ENCODE measurements at places on chromosomes 12 and 14.

- peak; percentile 53 for DNase-seq
These were observed 22.8 kb downstream of the APOBEC1 start for GRCh38 chr12:7642876-7643309.

DNA sequence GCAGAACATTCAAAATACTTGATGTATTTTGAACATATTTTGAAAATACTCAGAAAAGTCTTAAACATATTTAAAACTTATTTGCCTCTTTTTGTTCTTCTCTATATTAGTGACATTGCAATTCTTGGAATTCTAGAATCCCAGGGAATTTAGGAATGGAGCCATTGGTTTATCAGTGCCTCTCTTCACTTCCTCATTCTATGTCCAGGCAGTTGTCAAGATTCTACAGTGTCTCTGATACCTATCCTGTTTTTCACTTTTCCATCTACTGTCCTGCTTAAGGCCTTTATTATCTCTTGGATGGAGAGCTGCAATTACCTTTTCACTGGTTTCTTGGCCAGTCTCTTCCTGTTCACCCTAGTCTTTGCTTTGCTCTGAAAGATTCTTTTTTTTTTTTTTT is 144.6 kb downstream of the TTLL5 start:
- DNase-seq: no peak

DNA sequence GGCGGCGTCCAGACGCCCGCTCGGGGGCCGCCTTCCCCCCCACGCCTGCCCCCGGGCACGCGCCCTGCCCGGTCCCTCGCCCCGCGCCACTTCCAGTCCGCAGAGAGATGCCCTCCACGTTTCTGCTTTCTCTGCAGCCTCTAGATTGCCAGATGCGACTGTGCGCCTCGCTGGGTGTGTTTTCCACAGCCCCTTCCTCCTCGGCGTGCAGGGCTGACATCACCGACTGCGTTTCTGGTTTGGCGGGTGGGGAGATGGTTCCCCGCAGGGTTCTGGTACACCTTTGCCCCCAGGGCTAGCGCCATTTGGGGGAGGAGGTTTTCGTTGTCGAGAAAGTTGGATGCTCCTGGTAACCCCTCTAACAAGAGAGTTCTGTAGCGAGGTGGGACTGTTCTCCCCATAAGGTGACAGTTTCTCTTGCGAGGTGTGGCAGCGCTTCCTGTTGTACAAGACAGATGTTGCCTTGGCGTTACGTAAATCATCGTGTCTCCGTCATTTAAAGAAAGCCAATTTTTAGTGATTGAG is 1.5 kb downstream of the CALM1 start:
- DNase-seq: peak; percentile 72

- DNase-seq: no peak
These were observed 205.6 kb downstream of the ESR2 start for GRCh38 chr14:64088647-64088964.

GRCh38 chr12:131130311-131130911 is 176.7 kb downstream of the ADGRD1 start:
- DNase-seq: no peak

GRCh38 chr12:29012673-29013072 is 136.4 kb upstream of the FAR2 start:
- DNase-seq: no peak

GRCh38 chr14:62409626-62410300 is 635.5 kb downstream of the KCNH5 start:
- no peak for DNase-seq

GRCh38 chr14:104094709-104095425 is 9.4 kb downstream of the ASPG start:
- DNase-seq: peak; percentile 74

GRCh38 chr12:32789446-32789845 is 33.7 kb upstream of the YARS2 start:
- DNase-seq: no peak

- DNase-seq: no peak
These were observed 27.5 kb downstream of the AMN start for GRCh38 chr14:102949801-102950451.

DNA sequence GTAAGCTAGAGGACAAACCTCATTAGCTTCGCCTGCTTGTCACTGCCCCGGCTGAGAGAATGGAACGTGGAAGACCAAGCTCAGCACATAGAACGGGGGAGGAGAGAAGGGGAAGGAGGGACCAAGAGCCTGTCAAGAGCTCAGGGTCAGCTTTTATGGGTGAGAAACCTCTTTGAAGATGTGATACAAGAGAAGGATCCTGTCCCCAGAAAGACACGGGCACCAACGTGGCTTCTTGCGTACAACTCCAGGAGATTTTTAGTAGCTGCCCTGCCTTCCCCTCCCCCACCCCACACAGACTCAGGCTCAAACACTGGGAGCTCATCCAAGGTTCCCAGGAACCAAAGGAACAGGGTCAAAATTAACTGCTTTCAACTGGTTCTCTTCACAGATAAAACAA is 34.7 kb downstream of the APPL2 start:
- DNase-seq: no peak

- no peak for DNase-seq
These were observed 80.3 kb upstream of the SRRM4 start for GRCh38 chr12:118900993-118901392.

GRCh38 chr12:47268501-47269454 is 189.0 kb upstream of the AMIGO2 start:
- DNase-seq: no peak

GRCh38 chr14:94612174-94612573 is at the start of gene SERPINA3:
SERPINA3 (plus strand) TSS chr14:94612391; CDS start chr14:94614442, 2,051 bp downstream.
- no peak for DNase-seq

DNA sequence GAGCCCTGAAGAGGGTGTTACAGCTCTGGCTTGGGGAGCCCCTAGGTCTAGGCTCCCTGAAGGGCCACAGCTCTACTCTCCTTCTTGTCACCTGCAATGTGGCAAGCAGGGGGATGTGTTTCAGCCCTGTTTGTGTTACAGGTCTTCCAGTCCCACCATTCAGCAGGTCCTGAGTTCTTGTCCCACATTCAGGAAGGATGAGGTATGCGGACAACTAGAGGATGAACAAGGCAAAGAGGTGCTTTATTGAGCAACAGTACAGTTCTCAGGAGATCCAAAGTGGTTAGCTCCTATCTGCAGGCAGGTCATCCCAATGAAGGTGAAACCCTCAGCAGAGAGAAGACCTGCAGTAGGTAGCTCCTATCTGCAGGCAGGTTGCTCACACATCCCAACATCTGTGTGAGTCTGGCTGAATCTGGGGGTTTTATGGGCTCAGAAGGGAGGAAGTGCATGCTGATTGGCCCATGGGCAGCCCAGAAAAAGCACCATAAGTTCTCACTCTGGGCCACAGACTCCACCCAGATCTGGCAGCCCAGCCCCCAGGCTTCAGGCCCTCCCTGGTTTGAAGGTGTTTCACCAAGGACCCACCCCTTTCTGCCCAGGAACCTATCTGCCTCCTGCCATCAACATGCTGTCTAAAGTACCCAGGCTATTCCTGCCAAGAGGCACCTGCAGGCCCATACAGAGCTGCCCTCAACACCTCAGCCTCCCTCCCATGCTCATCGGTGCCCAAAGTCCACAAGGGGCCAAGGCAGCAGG is 98.9 kb downstream of the NUAK1 start:
- no peak for DNase-seq

GRCh38 chr12:5524116-5524768 is 92.3 kb downstream of the NTF3 start:
- peak; percentile 4 for DNase-seq

GRCh38 chr12:108635201-108635996 is 1.7 kb upstream of the SELPLG start:
- DNase-seq: peak; percentile 76

DNA sequence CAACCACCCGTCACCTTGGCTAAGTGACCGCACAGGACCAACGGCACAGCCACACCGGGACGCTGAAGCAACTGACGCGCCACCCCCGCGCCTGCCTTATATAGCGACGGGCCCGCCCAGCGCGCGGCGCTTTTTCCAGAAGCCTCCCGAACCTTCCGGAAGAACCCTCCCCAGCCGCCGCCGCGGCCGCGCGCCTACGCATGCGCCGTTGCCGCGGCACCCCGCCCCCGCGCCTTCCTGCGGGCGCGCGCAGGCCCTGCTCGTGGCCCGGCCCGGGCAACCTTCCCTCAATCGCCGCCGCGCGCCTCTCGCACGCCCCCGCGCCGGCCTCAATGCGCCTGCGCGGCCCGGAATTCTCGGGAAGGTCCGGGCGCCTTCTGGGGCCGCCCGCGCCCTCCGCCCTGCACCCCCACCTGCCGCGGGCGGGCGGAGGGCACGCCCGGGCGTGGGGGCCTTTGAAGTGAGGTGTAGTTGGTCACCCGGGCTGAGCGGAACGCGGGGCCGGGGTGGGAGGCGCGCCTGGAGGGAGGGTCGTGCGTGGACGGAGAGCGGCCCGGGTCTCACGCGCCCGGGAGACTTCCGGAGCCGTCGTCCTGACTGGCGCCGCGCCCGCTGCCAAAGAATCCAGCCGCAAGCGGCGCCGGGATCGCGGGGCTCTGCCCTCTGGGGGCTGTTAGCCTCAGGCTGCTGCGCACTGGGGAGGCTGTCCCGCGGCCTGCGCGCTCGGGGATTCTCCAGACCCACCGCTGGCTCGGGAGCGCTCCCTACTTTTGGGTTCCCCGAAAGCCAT is at the start of gene HSP90AA1:
Gene HSP90AA1 (minus strand): TSS at position 73 of the 790 bp plus-strand sequence. CDS start 666 bp downstream, outside the sequence.
- peak; percentile 94 for DNase-seq

DNA sequence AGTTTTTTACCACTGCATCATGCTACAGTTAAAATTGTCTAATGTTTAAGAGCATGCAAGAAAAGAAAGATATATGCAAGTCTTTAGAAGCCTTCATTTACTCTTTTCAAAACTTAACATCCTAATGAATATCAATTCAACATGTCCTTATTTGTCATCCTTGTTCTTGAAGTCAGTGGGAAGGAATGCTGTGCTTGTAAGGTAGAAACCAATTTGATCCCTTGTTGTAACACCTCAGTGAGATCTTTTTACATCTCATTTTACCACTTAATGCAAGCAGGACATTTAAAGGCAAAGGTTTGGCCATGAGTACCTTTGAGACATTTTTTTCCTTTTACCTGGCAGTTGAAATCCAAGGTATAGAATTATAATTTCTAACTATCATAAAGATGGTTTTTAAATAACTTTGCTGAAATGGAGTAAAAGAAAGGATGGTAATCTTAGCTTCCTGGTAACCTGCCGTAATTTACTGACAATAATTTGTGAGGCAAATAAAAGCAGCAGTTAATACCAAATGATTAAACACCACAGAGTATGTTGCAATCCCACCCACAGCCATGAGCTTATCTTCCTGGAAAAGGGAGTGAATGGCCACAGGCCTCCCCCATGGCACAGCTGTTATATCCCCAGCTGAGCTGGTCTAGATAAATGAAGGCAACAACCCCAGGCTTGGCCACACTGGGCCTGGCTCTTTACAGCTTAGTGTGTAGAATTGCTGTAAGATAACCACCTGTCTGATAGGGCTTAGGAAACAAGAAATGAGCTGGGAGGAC is 33.2 kb upstream of the STRN3 start:
- DNase-seq: no peak

- DNase-seq: peak; percentile 74
These were observed 11.5 kb downstream of the RITA1 start for GRCh38 chr12:113196990-113197389.

DNA sequence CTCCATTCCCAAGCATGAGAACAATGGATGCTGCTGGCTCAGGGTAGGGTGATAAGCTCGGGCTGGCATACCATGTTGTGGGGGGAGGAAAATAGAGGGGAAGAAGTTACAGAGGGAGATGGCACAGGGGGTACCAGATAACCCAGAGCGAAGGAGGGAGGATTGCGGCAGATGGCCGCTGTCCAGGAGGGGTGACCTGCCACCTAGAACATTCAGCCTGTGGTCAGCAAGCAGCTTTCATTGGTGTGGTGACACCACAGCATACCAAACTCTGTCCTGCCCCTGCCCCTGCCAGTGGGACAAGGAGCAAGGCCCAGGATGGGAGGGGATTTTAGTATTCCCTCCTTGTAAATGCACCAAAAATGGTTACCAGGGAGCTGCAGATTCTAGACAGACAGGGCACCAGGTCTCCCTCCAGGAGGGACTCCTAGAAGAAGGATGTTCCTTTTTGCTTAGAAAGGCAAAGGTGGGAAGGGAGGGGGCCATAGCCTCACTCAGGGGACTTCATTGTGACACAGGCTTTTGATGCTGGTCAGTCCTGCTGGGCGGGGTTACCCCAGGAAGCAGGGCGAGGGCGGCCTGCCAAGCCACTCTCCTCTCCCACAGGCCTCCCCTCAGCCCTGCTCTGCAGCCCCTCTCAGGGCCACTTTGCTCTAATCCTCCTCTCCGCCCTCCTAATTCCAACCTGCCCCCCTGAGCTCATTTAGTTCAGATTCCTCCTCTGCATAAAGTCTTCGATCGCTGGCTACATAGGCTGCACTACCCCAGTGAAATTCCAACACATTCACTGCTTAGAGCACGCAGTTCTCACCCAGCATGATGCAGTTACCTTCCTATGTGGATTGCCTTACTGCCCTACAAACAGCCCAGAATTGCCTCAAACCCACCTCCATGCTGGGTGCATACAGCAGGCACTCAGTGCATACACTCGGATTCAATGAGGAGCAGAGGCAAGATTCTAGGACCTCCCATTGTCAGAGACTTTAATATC is 36.0 kb upstream of the PLEKHG6 start:
- no peak for DNase-seq

DNA sequence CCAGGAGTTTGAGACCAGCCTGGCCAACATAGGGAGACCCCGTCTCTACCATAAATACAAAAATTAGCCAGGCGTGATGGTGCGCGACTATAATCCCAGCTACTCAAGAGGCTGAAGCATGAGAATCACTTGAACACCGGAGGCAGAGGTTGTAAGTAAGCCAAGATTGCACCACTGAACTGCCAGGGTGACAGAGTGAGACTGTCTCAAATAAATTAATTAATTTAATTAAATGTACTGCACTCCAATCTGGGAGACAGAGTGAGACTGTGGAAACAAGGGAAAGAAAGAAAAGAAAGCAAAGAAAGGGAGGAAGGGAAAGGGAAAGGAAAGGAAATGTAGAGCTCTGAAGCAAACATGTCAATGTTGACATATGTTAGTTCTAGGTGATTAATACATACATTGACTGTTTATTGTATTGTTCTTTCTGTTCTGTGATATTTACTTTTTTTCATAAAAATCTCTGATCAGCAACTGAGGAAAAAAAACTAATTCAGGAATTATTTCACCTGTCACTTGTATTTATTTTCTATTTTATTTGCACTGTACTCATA is 99.6 kb downstream of the DENND5B start:
- DNase-seq: no peak

DNA sequence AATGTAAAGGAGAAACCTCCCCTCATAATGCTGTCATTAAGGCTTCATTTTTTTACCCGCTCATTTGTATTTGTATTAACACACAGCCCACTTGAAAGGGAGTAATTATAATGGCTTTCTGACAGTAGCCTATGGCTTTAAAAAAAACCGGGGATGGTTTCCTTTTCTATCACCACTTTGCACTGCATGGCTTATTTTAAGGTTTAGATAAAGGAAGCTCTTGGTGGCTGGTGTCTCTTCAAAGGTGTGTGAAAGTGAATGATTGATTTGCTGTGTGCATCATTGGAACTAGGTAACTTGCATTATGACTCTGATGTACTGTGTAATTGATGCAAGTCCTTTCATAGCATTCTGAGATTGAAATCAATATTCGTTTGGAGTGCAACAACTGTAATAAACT is 80.7 kb downstream of the NPAS3 start:
- no peak for DNase-seq

GRCh38 chr12:82479511-82479910 is 121.2 kb downstream of the METTL25 start:
- DNase-seq: no peak

All from activated CD4-positive, alpha-beta T cell treated with anti-CD3 and anti-CD28 coated beads, Interleukin-2, amount 10 ng/mL, durations not matched to agents 7 days and 5 days (primary cell).